ENCODE measurements at places on chromosomes 2 and 18.

- DNase-seq = no peak
These were observed 41.4 kb downstream of the SPP2 start for GRCh38 chr2:234091883-234092282.

- DNase-seq = no peak
These were observed 80.0 kb upstream of the ZNF532 start for GRCh38 chr18:58784601-58785137.

DNA sequence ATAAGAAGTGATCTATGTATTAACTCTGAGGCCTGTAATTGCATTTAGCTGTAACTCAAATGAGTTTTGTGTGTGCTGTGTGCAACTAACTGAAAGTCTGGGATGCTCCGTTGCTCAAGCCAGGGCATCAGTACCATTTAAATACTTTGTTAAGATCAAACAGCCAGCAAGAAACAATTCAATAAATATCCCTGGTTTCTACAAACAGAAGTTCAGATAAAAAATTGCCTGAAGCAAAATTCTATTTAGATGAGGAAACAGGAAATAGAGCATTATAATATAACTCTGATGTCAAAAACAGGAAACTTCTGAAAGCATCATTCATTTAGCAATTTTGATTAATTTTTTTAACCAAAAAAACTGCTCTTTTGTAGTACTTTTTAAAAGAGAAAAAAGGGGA is 18.9 kb upstream of the SLC38A11 start:
- DNase-seq = no peak

DNA sequence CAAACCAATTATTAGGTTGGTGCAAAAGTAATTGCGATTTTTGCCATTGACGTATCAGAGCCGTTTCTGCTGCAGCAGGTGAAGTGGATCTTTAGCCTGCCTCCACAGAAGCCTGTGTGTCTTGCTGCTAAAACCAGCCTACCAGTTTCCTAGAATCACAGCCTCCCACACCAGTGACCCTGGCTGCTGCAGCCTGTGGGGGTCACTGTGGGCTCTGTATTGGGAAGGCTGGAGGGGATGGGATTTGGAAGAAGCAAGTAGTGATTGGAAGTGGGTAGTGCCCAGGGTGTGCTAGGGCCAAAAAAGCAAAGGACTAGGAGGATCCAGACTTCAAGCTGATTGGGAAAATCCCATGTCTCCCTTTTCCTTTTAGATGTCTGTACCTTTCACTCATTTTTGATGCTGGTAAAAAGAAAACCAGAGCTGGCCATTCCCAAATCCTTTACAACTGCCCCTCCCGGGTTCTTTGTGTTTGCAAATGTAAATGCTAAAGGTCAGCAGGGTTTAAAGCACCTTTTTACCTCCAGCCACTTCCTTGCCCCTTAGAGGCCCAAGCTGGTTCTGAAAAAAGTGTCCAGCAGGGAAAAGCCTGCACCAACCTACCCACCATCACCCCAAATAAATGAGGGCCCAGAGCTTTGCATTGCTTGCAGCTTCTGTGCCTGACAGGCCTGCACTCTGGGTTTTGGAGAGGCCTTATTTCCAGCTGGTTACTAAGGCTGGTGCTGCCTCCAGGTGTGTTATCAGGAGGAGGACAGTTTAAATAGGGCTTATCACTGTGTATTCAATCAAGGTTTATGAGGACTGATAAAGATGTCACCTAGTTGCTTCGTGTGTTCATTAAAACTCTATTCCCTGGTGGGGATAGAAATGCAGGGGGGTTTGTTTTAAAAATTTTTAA is 172.0 kb downstream of the MIB1 start:
- DNase-seq = no peak

- DNase-seq = no peak
These were observed 198.9 kb upstream of the REV1 start for GRCh38 chr2:99688699-99689098.

- no peak for DNase-seq
These were observed 19.2 kb upstream of the TMEM177 start for GRCh38 chr2:119659601-119660342.

DNA sequence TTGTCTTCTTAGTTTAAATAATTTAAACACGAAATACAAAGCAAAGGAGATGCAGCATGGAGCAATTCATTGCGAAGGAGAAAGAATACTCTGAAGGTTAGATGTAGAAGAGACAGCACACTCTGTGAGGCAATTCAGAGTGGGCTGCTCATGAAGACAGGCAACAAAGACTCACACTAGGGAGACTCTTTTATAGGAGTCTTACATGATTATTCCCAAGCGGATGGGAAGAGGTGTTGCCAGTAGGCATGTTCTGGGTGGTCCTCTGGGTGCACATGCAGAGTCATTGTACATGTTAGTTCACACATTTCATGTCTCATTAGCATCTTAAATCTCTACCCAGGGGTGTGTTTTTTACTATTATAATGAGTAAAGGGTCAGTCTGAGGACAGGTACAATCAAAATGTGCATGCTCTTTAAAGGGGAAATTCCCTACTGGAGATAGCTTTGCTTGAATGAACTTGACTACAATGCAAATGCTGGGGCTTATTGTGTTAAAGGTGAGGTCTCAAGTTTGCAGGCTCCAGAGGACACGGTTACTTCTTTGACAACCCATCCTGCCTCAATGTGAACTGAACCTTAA is 275.5 kb downstream of the CDH19 start:
- DNase-seq = no peak

DNA sequence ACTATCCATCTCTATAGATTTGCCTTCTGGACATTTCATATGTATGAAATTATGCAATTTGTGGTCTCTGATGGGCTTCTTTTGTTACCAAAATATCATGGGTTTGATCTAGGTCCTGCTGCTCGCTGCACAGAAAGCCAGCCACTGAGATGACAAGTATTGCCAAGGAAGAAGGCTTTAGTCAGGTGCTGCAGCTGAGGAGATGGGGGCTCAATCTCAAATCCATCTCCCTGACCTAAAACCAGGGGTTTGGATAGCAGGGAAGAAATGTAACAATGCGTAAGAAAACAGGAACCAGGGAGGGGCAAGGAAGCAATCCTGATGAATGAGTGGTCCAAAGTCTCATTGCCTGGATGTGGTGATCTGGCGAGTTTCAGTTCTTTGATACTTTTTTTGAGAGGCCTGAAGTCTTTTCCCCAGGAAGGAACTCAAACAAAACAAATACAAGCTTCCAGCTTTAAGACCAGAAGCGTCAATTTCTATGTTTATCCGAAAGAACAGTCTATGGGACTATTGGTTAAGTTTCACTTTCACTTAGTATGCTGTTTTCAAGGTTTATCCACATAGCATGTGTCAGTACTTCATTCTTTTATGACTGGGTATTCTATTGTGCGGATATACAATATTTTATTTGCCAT is 3.4 kb upstream of the CKAP2L start:
- no peak for DNase-seq

DNA sequence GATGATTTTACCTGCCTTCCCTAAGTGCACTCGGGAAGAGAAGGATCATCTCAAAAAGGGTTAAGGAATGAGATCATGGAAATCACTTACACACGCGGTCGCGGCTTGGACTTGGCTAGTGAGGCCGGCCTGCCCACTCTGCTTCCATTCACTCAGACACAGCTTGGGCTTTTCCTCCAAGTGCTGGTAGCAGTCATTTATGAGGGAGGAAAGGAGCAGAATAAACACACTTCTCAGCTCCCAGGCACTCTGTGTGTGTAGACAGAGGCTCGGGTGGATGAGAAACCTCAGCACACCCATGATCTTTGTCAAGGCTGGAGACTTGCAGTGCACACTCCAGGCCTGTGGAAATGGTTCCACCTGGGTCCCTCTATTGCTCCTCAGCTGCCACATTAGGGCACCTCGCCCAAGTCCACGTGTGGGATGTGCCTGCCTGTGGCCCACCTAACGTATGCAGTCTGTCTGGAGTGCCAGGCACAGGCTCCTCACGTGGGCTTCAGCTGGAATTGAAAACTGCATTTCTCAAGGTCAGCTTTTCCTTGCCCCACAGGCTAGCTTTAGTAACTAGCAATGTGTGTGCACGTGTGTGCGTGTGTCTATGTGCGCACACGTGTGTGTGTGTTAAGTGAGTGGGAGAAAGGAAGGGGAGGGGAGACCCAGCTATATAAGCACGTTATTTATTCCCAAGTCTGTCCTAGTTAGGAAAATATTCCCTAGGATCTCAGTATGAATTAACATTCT is 288.4 kb downstream of the SOX11 start:
- no peak for DNase-seq

Data from T-helper 2 cell treated with Interferon-gamma antibody and Interleukin-4, amounts not matched to agents 5 μg/mL and 100 μg/mL, for 36 hours (primary cell).